ENCODE measurements at places on chromosomes 2 and 18. TPM values are rescaled to one million over a fixed set of nuclear protein-coding genes. Genes with fewer than 3 reads are reported as not detected.

AGXT gene
- total RNA-seq = not detected

CHCHD5 gene
- 11.7 TPM for total RNA-seq

PSMG2 gene
- total RNA-seq = 82.2 TPM

GNLY gene
- not detected for total RNA-seq

DSC2 gene
- under 0.01 TPM for total RNA-seq

RNF152 gene
- 18.8 TPM for total RNA-seq

PSMA8 gene
- total RNA-seq = not detected

AQP12A gene
- not detected for total RNA-seq

GCG gene
- total RNA-seq = not detected

B4GALT6 gene
- total RNA-seq = 7.8 TPM

LHCGR gene
- total RNA-seq = not detected

TMSB10 gene
- total RNA-seq = 10,627 TPM

RAB27B gene
- 0.32 TPM for total RNA-seq

AQP4 gene
- not detected for total RNA-seq

CIB4 gene
- not detected for total RNA-seq

RSAD2 gene
- total RNA-seq = 4.2 TPM

ICA1L gene
- 1.6 TPM for total RNA-seq
